ENCODE measurements at places on chromosomes 2 and 18.

DNA sequence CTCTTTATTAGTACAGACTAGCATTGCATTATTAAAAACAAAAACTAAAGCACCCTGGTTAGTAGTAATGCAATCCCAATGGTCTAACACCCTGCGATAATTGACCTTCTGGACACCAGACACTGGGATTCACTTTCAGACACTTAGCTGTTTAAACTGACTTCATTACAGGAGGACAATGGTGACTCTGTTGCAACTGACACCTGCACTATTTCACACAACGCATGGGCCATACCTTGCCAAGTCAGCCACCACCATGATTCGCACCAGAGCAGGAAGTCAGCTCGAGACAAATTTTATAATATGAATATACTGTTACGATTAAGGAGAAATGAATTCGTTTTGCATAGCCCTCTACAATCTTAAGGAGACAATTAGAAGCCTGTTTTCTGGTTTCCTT is 150.7 kb downstream of the MEIS1 start:
- no peaks in the 10 kb centered on the region for H3K4me1 ChIP-seq
- no peaks in the 10 kb centered on the region for H3K36me3 ChIP-seq
- H3K4me3 ChIP-seq, result no peak overlapping the region

GRCh38 chr2:197121255-197121654 is 189.3 kb downstream of the ANKRD44 start:
- H3K36me3 ChIP-seq, result peaks cover 7% of the 10 kb centered on the region
- DNase-seq, result no peak
- no peaks in the 10 kb centered on the region for H3K27me3 ChIP-seq
- H3K27ac ChIP-seq, result no peak overlapping the region

GRCh38 chr2:174836377-174836994 is 72.2 kb upstream of the CHRNA1 start:
- H3K27ac ChIP-seq, result no peak overlapping the region
- H3K27me3 ChIP-seq, result no peaks in the 10 kb centered on the region
- DNase-seq, result no peak

GRCh38 chr2:1607971-1608688 is 136.2 kb downstream of the PXDN start:
- no peaks in the 10 kb centered on the region for H3K4me1 ChIP-seq
- H3K27ac ChIP-seq, result no peak overlapping the region
- no peaks in the 10 kb centered on the region for H3K27me3 ChIP-seq
- H3K36me3 ChIP-seq, result no peaks in the 10 kb centered on the region
- H3K4me3 ChIP-seq, result no peak overlapping the region

GRCh38 chr2:23273786-23274185 is 111.2 kb upstream of the KLHL29 start:
- no peaks in the 10 kb centered on the region for H3K4me1 ChIP-seq
- H3K4me3 ChIP-seq, result no peak overlapping the region
- H3K27me3 ChIP-seq, result no peaks in the 10 kb centered on the region
- no peaks in the 10 kb centered on the region for H3K36me3 ChIP-seq
- H3K27ac ChIP-seq, result no peak overlapping the region
- DNase-seq, result no peak

GRCh38 chr2:235669983-235670962 is 176.4 kb downstream of the AGAP1 start:
- no peaks in the 10 kb centered on the region for H3K36me3 ChIP-seq
- no peak overlapping the region for H3K4me3 ChIP-seq
- peaks cover 4% of the 10 kb centered on the region for H3K27me3 ChIP-seq
- H3K27ac ChIP-seq, result no peak overlapping the region
- no peak for DNase-seq
- no peaks in the 10 kb centered on the region for H3K4me1 ChIP-seq

DNA sequence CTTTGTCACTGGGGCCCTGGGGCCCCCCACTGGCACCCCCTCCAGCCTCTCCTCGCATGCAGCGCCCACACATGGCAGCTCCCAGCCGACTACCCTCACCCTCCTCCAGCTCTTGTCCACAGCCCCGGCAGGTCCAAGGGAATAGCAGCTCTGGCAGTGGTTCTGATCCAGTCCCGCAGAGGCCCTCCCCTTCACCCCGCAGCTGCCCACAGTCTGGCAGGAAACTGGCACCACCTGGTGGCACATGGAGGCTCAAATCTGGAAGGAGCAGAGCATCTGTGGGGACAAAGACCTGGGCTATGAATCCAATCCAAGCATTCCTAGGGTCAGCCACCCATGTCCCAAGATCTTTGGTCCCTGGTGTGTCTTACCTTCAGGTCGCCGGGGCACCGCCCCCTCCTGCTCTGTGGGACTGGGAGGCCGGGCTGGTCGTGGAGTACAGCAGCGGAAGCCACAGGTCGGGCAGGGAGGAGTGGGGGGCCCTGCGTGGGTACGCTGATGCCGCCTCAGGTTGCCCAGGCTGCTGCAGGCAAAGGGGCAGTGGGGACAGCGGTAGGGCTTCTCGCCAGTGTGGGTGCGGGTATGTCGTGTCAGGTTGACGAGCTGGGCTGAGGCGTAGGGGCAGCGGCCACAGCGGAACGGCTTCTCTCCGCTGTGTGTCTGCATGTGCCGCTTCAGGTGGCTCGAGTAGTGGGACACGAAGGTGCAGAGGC is 2.3 kb downstream of the ZNF513 start:
- H3K4me1 ChIP-seq, result peaks cover 9% of the 10 kb centered on the region
- DNase-seq, result no peak
- peaks cover 41% of the 10 kb centered on the region for H3K36me3 ChIP-seq
- H3K27me3 ChIP-seq, result no peaks in the 10 kb centered on the region
- H3K4me3 ChIP-seq, result no peak overlapping the region

GRCh38 chr2:97816411-97816810 is 103.0 kb downstream of the ZAP70 start:
- H3K27ac ChIP-seq, result no peak overlapping the region
- H3K36me3 ChIP-seq, result peaks cover 10% of the 10 kb centered on the region
- DNase-seq, result no peak
- no peaks in the 10 kb centered on the region for H3K27me3 ChIP-seq

GRCh38 chr2:168345601-168346000 is 98.2 kb upstream of the STK39 start:
- no peaks in the 10 kb centered on the region for H3K27me3 ChIP-seq
- no peak for DNase-seq
- H3K36me3 ChIP-seq, result no peaks in the 10 kb centered on the region
- no peak overlapping the region for H3K4me3 ChIP-seq

GRCh38 chr18:22822024-22822423 is 111.1 kb upstream of the RBBP8 start:
- H3K4me3 ChIP-seq, result no peak overlapping the region
- H3K27ac ChIP-seq, result no peak overlapping the region
- H3K27me3 ChIP-seq, result no peaks in the 10 kb centered on the region
- 0 out of 2 replicates have a peak, but pooled peaks cover 3% of the 10 kb centered on the region for H3K4me1 ChIP-seq

- no peaks in the 10 kb centered on the region for H3K27me3 ChIP-seq
- H3K27ac ChIP-seq, result no peak overlapping the region
- no peaks in the 10 kb centered on the region for H3K36me3 ChIP-seq
- no peak for DNase-seq
- no peak overlapping the region for H3K4me3 ChIP-seq
These were observed 105.9 kb downstream of the TMX3 start for GRCh38 chr18:68608851-68609490.

GRCh38 chr2:176081376-176081836 is 2.4 kb downstream of the EVX2 start:
- H3K36me3 ChIP-seq, result no peaks in the 10 kb centered on the region
- H3K27ac ChIP-seq, result no peak overlapping the region
- H3K4me1 ChIP-seq, result no peaks in the 10 kb centered on the region
- H3K4me3 ChIP-seq, result no peak overlapping the region
- no peak for DNase-seq
- peaks cover 5% of the 10 kb centered on the region for H3K27me3 ChIP-seq

GRCh38 chr2:2232167-2232566 is 98.9 kb downstream of the MYT1L start:
- no peaks in the 10 kb centered on the region for H3K27me3 ChIP-seq
- no peak overlapping the region for H3K27ac ChIP-seq

DNA sequence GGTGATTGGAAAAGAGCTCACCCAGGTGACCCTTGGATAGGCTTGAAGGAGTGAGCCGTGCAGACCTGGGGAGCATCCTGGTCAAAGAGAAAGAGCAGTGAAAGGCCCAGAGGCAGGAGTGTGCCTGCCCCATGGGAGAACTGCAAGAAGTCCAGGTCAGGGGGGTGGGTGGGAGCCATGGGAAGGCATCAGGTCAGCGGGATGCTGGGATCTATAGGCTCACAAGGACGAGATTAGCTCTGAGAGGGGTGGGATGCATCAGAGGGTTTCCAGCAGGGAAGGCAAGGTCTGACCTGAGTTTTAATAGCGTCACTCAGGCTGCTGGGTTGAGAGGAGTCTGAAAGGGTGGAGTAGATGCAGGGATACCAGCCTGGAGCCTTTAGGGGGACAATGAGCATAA is 158.6 kb downstream of the SMAD7 start:
- no peak for DNase-seq
- no peak overlapping the region for H3K4me3 ChIP-seq
- no peaks in the 10 kb centered on the region for H3K27me3 ChIP-seq
- no peaks in the 10 kb centered on the region for H3K36me3 ChIP-seq
- peaks cover 12% of the 10 kb centered on the region for H3K4me1 ChIP-seq
- H3K27ac ChIP-seq, result no peak overlapping the region

DNA sequence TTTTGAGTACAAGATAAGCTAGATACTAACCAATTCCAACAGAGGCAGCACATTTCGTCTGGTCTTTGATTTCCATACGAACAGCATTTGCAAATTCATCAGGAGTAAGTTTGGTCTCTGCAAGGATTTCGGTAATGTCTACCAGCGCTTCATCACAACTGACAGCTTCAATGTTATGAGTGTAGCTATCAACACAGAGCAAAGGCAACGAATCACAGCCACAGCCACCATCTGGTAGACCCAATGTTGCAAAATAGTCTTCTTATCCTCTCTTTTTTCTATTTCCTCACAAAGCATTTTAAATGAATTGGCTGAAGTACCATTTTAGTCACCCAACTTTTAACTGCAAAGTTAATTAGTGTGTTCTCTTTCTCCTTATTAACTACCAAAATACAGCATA is 68.3 kb downstream of the REV1 start:
- H3K36me3 ChIP-seq, result peaks cover 26% of the 10 kb centered on the region
- no peak overlapping the region for H3K27ac ChIP-seq
- no peaks in the 10 kb centered on the region for H3K27me3 ChIP-seq
- no peaks in the 10 kb centered on the region for H3K4me1 ChIP-seq
- DNase-seq, result no peak

DNA sequence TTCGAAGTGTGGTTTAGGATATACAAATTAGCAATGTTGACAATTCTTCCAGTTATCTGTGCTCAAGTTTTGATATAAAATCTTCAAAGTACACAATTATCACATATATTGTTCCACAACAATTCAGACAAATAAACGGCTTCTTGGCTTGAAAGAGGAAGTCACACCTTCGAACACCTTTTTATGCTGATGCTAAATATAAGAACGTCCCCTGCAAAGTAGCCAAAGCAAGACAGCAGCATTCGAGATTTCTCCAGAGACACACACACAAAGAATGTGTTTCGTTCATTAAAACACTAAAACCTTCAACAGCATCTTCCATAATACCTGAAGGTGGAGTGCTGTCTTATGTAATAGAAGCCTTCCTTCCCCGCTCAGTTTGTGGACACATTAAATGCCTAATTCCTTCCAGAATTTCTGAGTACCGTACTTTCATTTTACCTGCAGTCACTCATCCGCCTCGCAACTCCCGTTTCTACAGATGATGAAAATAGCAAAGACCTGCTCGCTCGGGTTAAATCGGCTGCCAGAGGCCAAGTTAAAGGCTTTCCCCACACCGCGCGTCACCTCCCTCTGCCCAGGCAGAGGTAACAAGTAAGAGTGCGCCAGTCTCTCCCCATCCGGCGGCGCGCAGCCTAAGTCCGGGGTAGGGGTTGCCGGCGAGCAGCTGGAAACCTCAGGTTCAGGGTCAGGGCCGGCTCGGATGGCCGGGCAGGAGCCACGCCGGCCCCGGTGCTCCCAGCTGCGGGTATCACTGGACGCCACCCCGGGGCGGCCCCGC is 847 bp downstream of the SERPINE2 start:
- H3K4me3 ChIP-seq, result peak overlapping the region; percentile 49
- peaks cover 7% of the 10 kb centered on the region for H3K4me1 ChIP-seq
- DNase-seq, result no peak
- no peaks in the 10 kb centered on the region for H3K36me3 ChIP-seq
- peaks cover 22% of the 10 kb centered on the region for H3K27me3 ChIP-seq
- H3K27ac ChIP-seq, result no peak overlapping the region

DNA sequence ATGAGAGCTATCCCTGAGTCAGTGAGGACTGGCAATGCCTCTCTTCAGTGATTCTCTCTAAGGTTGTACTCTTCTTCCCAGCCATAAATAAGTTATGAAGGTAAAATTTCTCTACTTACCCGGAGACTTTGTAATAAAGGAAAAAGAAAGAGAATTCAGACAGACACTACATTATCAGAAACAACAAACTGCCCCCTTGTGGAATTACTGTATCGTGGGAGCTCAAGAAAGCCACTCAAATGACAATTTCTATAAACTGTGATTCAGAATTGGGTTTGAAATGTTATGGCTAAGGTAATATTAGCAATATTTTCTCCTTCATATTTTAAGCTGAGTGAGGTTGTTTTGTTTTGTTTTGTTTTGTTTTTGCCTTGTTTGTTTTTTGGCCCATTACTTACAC is 155.8 kb upstream of the TANK start:
- no peaks in the 10 kb centered on the region for H3K27me3 ChIP-seq
- H3K4me3 ChIP-seq, result no peak overlapping the region

DNA sequence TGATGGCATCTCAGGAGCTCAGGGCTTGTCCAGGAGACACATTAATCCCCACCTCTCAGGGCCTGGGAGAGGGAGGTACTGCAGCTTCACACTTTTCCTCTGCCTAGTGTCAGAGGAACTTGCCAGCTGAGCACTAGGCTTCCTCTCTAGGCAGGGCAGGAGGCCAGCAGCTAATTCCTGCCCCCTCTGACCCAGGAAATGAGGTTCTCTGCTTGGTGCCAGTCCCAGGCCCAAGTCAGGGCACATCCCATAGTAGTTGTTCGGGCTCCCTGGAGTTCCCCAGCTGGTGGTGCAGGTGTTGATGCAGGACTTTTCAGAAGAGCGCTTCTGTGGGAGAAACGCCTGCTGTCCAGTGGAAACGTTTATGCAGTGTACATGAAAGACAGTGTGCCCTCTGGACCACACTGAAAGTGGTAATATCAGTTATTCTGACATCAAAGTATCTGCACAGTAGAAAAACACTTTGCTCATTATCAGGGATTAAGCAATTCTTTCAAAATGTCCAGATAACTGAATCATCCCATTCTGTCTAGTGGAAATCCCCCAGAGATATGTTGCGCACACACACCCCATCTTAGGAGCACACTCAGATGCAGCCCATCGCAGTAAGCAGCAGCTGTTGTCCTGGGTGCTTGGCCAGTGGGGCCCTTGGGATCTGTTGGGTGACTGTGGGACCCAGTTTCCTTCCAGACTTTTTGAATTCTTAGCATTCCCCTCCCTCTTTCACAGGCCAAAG is 17.8 kb upstream of the SCLY start:
- H3K36me3 ChIP-seq, result peaks cover 5% of the 10 kb centered on the region
- H3K4me3 ChIP-seq, result no peak overlapping the region
- no peaks in the 10 kb centered on the region for H3K4me1 ChIP-seq
- no peak overlapping the region for H3K27ac ChIP-seq
- no peak for DNase-seq

- H3K4me3 ChIP-seq, result no peak overlapping the region
- H3K27me3 ChIP-seq, result no peaks in the 10 kb centered on the region
- no peak for DNase-seq
- H3K4me1 ChIP-seq, result no peaks in the 10 kb centered on the region
These were observed 142.9 kb upstream of the GYPC start for GRCh38 chr2:126513033-126513432.

GRCh38 chr18:28408528-28408927 is 231.6 kb upstream of the CDH2 start:
- no peaks in the 10 kb centered on the region for H3K4me1 ChIP-seq
- DNase-seq, result no peak
- no peak overlapping the region for H3K27ac ChIP-seq
- no peak overlapping the region for H3K4me3 ChIP-seq

Measured in GM12878 (cell line).